ENCODE measurements at places on chromosomes 4 and X.

- no peak for DNase-seq
Observed at GRCh38 chrX:120309873-120310705, 1.2 kb downstream of the TMEM255A start.

GRCh38 chr4:141768954-141769353, 132.6 kb downstream of the IL15 start:
- no peak for DNase-seq

- no peak for DNase-seq
Observed at GRCh38 chr4:16750882-16751642, 147.4 kb downstream of the LDB2 start.

- no peak for DNase-seq
Observed at GRCh38 chrX:40158036-40158706, 60.4 kb upstream of the BCOR start.

DNA sequence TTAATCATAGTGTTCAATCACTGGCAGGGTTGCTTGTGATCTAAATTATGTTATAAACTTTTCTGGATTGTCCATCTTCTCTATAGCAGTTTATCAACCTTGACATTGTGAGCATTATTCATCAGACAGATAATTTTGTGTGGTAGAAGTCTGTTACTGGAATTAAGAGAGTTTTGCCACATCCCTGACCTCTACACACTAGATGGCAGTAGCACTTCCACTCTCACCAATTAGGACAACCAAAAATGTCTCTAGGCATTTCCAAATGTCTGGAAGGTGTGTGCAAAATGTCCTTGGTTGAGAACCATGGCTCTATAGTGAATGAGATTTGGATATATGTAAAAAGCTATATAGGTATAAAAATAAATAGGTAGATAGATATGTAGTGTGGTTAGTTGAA, 324.1 kb upstream of the FAM47C start:
- DNase-seq = no peak

DNA sequence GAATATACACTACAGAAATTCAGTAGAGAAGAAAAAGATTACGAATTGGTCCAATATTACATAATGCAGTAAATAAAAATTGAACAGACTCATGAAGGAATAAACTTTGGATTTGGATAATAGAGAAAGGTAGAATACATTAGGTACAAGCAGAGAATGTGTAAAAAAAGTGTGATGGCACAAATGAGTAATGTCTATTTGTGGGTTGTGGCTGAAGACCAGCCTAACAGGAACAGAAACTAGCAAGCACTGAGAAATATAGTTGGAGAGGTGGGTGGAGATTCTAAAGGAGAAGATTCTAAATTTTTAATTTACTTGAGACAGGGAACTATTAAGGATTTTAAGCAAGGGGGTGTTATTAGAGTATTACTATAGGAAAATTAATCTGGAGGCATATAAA, 15.2 kb upstream of the CLOCK start:
- no peak for DNase-seq

DNA sequence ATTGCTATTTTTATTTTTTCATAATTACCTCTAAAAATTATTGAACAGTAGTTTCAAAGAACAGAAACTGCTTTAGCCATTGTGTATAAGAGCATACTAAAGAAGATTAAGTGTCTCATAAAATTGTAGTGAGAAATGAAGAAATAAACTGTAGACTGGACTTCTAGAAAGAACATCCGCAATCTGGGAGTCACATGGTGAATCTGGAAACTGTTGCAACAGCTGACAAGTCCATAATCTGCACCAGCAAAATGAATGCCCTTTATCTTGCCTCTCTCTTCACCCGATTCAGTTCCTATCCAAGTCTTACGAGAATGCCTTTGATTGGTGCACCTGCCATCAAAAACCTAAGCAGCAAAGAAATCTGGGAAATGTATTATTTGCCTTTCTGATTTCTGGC, 312.9 kb downstream of the NAF1 start:
- DNase-seq = no peak

GRCh38 chr4:22672944-22673343, 19.8 kb upstream of the GBA3 start:
- DNase-seq = no peak

DNA sequence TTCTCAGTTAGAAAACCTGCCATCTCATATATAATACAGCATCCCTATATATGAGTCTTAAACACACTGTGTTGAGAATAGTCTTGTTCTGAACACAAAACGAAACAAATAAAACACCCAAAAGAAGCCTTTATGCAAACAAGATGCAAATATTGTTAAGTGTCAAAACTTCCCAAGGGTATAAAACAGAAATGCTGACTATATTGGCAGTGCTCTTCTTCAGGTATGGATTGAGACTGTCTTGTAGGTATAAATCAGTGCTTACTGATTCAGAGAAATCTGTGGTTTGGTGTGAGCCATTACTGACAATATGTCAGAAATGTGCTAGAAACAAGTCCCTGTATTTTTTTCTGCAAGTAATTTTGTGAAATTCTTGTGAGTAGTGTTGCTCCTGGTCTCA, 82.8 kb upstream of the CTSO start:
- no peak for DNase-seq

- no peak for DNase-seq
Observed at GRCh38 chrX:154135458-154136229, 8.4 kb upstream of the OPN1LW start.

- DNase-seq = no peak
Observed at GRCh38 chrX:110561034-110561433, 202.4 kb downstream of the RTL9 start.

- DNase-seq = no peak
Observed at GRCh38 chrX:148771440-148771839, 271.0 kb downstream of the AFF2 start.

DNA sequence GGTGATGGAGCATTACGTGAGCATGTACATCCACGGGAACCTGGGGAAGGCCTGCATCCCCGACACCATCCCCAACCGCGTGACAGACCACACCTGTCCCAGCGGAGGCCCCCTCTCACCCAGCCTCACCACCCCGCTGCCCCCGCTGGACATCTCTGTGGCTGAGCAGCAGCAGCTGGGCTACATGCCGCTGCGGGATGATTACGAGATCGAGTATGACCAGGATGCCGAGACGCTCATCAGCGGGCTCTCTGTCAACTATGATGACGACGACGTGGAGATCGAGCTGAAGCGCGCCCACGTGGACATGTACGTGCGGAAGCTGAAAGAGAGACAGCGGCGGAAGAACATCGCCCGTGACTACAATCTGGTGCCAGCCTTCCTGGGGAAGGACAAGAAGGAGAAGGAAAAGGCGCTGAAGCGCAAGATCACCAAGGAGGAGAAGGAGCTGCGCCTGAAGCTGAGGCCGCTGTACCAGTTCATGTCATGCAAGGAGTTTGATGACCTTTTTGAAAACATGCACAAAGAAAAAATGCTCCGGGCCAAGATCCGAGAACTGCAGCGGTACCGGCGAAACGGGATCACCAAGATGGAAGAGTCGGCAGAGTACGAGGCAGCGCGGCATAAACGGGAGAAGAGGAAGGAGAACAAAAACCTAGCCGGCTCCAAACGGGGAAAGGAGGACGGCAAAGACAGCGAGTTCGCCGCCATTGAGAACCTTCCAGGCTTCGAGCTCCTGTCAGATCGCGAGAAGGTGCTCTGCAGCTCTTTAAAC, 11.1 kb downstream of the TADA2B start:
- DNase-seq = no peak

GRCh38 chr4:10077076-10077475, 39.5 kb downstream of the WDR1 start:
- DNase-seq = no peak

- no peak for DNase-seq
Observed at GRCh38 chr4:22339491-22339890, 176.4 kb downstream of the ADGRA3 start.

GRCh38 chrX:10159145-10159468, 2.3 kb downstream of the CLCN4 start:
- DNase-seq = no peak

- DNase-seq = no peak
Observed at GRCh38 chr4:91754716-91755115, 549.0 kb upstream of the GRID2 start.
